ENCODE measurements at places on chromosomes 11 and 22.
A peak's percentile ranks its signal among the peaks of the same experiment; 100 is the strongest.

GRCh38 chr11:119863851-119864601 is 135.0 kb upstream of the NECTIN1 start:
- no peak for DNase-seq

GRCh38 chr22:48722661-48723060 is 1105.0 kb downstream of the BRD1 start:
- DNase-seq, result no peak

- no peak for DNase-seq
These were observed 22.4 kb downstream of the MICAL2 start for GRCh38 chr11:12132790-12133145.

DNA sequence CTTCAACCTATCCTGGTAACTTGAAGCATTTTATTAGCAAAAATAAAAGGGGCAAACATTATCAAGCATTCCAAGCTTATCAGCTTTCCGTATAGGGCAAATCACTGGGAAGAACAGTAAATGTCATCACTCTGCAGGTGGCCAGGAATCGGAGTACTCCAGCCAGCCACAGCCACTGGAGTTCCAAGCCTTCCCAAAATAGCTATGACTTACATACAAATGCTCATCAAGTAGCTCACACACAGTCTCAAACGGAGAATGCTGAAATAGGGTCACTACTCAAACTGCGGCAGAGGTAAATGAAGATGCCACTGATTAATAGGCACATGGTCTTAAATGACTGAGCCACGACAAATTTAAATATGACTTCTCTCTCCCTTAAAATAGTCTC is 2.1 kb downstream of the USP28 start:
- DNase-seq, result no peak

GRCh38 chr22:46783721-46784120 is 21.3 kb downstream of the TBC1D22A start:
- no peak for DNase-seq

GRCh38 chr11:21427726-21428125 is 758.3 kb downstream of the NELL1 start:
- no peak for DNase-seq

DNA sequence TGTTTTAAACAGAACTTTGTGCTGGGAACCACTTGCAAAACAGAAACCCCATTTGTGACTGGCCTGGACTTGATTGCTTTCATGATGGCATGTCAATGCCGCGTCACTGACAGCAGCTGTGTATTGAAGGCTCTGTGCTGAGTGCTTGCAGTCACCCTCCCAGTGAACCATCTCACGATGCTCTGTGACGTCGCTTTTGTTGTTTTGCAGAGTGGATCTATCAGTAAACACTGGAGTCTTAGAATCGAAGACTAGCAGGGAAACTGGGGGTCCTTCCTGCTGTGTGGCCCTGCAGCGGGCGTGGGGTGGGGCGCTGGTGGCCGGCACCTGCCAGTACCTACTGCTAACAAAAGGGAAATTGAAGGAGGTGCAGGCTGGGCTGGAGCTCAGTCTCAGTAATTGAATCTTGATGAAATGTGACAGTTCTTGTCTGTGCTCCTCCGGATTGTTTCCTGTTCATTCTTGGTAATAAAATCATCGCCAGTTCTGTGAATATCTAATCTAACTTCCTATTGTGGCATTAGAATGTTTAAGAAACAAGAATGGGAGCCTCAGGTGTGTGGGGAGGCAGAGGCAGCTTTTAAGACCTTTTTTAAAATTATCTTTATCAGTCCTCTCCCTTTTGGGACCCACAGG is 50.5 kb upstream of the PARVG start:
- DNase-seq, result no peak

DNA sequence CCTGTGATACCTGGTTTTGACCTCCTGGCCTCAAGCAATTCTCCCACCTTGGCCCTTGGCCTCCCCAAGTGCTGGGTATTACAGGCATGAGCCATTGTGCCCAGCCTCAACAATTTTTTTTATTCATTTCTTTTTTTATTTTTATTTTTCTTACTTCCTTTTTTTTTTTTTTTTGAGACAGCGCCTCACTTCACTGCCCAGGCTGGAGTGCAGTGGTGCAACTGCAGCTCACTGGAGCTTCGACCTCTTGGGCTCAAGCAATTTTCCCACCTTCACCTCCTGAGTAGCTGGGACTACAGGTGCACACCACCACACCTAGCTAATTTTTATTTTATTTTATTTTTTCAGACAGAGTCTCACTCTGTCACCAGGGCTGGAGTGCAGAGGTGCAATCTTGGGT is 25.5 kb upstream of the CECR2 start:
- DNase-seq, result no peak

DNA sequence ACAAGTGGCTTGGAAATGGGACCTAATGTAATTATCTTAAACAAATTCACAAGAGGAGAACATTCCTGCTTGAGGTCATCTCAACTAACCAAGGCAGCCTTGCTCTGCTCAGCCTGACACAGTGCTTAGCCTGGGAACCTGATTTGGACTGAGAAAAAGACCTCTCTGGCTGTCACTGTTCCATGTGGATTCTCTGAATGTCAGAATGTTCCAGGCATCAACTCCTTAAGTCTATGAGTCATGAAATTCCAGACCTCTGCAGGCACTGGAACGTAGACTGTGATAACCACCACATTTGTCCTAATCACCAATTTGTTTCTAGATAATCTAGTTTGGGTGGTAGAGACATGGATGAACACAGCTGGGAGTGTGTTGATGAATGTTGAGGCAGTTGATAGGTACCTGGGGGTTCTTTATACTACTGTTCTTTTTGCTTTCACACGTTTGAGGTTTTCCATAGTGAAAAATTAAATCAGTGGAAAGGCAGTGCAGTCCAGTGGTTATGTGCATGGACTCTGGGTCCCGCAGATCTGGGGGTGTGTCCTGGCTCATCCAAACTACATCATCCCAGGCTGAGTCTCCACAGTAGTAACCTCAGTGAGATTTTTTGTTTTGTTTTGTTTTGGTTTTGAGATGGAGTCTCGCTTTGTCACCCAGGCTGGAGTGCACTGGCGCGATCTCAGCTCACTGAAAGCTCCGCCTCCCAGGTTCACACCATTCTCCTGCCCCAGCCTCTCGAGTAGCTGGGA is 269.6 kb downstream of the MN1 start:
- no peak for DNase-seq

DNA sequence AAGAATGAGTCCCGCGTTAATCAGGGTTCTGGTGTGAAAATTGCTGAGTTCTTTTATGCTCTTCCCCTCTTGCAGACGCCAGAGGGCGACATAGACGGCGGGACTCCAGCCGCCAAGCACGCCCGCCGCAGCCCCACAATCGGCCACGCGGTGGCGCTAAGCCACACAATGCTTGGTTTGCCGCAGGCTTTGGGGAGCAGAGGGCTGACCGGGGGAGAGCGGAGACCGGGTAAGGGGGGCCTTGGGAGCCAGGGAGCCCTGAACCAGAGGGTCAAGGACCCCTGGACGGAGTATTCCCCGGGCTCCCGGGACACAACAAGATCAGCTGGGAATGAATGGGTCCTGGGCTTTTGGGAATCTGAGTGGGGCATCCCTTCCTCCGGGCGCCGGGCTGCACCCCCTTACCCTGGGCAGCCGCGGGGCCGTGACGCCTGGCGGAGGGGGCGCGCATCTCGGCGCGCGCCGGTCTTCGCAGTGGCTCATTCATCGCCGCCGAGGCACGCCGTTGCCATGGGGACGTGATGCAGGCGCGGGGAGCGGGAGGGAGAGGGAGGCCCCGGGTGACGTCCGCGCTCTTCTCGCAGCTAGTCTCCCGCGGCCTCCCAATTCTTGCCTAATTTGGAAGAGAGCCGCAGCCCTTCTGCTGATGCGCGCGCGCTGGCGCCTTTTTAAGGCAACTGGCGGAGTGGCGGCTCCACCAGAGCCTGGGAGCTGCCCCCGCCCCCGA is 12.2 kb upstream of the NPAS4 start:
- DNase-seq, result peak; percentile 94

- no peak for DNase-seq
These were observed 18.4 kb downstream of the LINC01488 start for GRCh38 chr11:69499918-69500284.

DNA sequence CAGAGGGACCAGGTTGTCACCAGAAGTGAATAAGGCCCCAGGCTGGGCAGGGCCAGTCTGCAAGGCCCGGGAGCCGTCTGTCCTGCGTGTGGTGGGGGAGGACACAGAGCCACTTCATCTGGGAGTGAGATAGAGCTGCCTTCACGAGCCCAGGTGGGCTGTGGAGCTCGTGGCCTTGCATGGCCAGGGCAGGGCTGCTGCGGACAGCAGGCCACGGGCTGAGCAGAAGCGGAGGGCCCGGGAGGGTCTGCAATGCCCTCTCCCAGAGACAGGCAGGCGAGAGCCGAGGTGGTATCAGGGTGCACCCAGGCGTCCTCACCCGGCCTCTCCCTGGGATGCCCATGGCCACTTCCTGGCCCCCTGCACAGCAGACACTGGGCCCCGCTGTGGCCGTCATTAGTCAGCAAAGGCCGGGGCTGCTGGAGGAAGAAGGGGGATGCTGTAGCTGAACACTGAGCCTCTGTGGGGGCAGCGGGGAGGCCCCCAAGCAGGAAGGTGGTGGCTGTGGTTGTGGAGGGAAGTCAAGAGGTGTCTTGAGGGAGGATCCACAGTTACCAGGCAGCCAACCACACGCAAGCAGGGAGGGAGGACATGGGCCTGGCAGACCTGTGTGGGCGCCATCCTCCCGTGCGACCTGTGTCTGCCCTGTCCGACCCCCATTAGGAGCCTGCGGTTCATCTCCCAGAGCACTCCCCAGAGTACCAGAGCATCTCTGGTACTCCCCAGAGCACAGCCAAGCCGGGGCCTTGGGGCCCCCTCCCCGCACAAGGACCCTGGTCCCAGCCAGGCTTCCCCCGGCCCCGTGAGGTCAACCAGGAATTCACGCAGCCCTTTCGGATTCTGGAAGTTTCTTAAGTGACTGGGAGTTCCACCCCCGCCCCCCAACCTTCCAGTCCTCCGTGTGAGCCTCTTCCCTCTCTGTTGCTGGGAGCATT is 1109.5 kb downstream of the BRD1 start:
- no peak for DNase-seq

GRCh38 chr11:92277871-92278270 is 53.3 kb downstream of the FAT3 start:
- no peak for DNase-seq

- DNase-seq, result peak; percentile 53
These were observed at the start of gene AGBL2 for GRCh38 chr11:47715082-47715669. Gene AGBL2, minus strand, starts transcription at chr11:47715369. Its CDS starts 719 bp downstream, at chr11:47714650.

DNA sequence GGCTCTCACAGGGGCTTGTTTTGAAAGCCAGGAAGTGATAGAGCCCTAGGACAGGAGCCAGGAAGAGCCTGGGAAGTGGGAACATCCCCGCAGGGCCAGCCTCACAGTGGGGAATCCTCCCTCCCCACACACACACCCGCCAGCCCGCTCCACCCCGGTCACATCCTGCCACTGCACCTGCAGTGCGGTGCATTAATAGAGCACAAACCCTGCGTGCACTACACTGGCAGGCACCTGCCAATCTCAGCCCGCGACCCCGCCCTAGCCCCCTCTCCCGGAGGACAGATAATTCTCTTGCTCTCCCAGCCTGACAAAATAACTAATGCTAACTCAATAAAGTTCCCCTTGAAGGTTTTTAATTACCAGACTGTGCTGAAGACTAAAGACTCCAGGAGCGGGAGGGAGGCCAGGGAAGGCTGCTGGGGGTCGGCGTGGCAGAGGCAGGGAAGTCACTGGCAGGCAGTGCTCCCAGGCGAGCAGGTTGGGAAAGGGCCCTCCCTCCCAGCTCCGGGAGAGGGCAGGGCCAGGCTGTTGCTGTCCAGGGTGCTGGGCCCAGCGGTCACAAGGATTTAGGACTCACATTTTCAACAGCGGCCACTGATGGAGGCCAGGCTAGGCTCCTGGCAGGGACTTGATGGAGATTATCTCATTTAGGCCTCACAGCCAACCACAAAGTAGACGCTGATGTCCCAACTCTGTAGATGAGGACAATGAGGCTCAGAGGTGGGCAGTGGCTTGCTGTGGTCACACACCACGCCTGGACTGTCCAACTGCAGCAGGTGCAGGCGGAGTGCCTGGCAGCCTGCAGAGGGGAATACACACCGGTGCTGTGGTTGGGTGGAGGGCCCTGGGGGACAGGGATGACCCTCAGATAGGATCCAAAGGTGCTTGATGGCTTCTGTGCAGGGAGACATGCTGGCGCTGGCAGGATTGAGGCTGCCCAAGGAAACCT is 23.9 kb upstream of the TCF20 start:
- peak; percentile 72 for DNase-seq

DNA sequence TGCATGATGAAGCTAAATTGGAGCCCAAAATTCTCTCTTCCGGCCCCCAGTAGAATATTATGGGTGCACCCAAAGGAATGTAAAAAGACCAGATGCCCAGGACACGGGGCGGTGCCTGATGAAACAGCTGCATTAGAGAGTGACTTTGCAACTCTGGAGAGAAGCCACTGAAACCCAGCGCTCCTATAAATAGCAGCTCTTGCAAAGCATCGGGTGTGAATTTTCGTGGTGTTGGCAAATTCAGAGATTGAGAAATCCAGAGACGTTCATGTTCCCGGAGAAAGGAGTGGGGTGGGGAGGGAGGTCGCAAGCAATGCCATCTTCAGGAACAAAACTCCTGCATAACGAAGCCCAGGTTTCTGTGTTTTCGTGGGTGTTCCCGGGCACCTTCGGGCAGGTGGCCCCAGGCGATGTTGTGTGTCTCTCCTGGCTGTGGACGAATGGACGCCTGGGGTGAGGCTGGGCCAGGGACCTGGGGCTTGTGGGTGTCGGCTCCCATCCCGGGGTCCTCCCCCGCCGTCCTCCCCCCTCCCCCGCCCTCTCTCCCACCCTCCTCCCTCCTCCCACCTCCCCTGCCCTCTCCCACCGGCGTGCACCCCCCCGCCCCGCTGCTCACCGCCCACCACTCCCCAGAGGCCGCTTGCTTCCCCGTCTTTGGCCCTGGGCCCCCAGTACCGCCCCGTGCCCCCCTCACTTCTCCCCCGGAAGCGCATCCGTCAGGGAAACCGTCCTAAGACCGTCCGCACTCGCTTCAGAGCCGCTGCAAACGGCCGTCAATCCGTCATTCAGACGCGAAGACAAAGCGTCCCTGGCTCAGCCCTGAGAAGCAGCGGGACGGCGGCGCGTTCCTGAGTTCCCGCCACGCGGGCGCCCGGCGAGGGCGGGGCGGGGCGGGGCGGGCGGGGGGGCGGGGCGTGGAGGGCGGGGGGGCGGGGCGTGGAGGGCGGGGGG is 26.7 kb upstream of the TOLLIP start:
- peak; percentile 46 for DNase-seq

DNA sequence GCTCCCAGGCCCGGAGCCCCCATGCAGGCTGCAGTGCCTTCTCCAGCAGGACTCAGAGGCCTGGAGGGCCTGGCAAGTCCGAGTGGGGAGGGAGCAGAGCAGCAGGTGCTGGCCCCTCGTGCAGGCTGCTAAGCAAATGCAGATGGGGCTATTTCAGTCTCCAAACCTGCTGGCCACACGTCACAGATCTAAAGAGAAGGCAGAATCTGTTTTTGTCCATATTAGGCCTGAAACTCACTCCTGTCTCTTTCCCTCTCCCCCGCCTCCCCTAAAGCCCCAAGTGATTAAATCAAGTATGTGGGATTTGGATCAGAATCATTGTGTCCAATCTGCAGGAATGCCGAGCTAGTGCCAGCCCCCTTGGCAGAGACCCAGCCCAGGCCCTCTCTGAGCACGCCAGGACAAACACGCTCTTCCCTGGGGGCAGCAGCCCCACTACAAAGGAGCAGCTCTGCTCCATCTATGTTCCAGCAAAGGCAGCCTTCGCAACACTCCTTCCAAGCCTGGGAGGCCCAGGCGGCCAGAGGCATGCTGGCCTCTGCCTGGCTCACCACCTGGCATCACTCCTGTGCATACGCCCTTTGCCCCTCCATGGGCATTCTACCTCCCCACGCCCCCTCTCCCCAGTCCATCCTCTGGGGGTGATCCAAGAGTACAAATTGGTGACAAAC is 26.5 kb downstream of the RPL27A start:
- DNase-seq, result no peak

GRCh38 chr11:44305470-44306051 is 4.4 kb downstream of the ALX4 start:
- DNase-seq, result no peak

- DNase-seq, result no peak
These were observed 82.9 kb downstream of the KCNJ1 start for GRCh38 chr11:128784059-128784804.
